IMR-90 (cell line): ENCODE measurements at places on chromosomes 7 and 10.
A peak's percentile ranks its signal among the peaks of the same experiment; 100 is the strongest.

DNA sequence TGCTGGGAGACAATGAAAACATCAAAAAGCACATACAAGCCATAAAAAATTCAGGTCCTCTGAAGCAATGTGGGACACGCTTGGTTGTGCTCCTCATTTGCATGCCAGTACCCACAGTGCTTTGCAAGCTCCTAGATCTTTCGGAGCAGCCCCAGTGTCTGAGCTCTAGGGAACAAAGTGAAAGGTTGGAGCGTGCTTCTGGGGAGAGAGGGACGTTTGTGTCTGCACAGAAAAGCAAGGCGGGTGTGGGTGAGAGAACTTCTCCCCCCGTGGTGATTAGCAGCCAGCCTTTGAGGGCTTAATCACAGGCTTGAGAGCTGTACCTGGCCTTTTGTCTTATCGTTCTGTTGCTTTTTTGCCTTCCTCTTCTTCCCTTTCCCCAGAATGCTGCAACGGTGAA is 76.7 kb upstream of the HABP2 start:
- no peak for DNase-seq

DNA sequence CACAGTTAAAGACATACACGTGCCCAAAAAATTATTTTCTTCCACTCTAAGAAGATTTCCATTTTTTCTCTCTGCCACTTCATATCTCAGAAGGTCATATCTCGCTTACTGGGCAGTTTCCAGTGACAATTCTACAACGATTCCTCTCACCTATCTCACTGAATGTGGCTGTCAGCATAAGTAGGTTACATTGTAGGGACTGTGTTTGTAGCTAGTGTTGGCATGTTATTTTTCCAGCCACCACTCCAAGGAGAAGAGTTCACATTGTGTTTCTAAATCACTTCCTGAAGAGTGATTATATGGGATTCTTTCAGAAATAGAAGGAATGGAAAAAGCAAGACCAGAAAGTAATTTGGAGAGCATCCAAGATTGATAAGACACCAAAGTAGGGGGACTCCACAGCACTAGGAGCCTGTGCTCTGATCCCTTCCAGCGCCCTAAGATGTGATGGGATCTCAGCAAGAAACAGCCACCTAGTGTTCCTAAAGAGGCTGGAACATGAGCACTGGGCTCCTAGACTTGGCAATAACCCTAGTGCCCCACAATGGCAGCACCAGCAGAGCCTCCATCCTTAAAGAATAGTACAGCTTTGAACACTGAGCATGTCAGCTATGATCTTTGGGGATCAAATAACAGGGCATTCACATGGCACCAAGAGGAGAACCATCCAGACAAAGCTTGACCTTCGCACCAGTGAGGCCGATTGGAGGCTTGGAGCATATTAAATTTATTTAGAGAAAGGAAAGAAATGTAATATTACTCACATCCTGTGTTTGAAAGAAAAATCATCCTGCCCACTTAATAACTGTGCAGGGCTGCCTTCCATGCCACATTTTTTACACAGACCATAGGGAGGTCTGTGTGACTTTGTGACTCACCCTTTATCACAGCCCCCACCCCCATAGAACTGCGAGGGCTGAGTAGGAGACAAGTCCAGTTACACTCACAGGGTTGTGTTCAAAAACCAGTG is 51.8 kb downstream of the CAV1 start:
- peak; percentile 98 for DNase-seq

DNA sequence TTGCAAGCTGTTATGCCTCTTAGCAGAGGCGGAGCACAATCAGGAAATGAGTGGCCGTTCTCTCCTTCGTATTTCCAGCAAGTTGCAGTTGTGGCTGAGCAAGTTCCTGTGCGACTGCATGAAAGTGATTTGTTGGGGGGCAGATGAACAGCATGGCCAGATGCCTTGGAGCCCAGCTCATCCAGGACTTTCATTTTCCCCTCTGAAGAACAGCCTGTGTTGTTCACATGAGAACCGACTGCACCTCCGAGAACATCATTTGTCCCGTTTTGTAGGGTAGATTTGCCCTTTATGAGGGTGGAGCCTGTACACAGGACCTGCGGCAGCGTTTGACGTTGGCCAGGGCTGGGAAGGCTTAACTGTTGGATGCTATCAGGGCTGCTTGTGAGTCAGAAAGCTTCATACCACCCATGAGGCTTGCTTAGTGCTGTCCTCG is 4.4 kb downstream of the BAG3 start:
- peak; percentile 88 for DNase-seq

DNA sequence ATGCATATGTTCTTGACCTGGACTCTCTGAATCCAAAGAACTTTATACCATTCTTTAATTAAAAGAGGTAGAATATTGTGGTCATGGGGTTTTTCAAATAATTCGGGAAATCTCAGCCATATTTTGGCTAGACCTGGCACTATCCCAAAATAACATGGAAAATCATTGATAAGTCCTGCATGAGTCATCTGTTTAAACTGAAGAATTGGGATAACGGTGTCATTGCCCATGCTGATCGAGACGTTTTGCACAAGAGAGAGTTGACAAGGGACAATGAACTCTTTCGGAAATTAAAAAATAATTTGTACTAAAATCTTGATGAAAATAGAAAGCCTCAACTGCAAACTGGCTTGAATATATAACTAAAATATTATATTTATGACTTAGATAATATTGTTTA is 19.9 kb upstream of the ABCB4 start:
- DNase-seq, result no peak

- no peak for DNase-seq
Observed at GRCh38 chr10:71481746-71482410, 85.2 kb downstream of the CDH23 start.

DNA sequence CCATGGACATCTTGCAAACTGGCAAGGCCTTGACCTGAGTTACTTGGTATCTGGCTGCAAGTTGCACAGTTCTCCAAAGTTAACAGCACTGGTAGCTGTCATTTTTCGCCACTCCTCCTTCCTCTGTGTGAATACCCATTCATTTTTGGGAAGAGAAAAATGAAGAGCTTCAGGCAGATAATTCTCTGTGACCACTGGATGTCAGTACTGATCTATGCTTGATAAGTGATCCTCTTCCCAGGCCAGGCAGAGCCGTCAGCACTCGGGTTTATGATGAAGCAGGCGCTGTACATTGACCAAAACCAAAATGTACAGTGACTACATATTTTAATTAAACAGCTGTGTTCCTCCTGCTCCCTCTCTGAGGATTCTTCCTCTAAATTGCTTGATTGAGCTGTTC is 55.9 kb upstream of the PDZD8 start:
- no peak for DNase-seq

DNA sequence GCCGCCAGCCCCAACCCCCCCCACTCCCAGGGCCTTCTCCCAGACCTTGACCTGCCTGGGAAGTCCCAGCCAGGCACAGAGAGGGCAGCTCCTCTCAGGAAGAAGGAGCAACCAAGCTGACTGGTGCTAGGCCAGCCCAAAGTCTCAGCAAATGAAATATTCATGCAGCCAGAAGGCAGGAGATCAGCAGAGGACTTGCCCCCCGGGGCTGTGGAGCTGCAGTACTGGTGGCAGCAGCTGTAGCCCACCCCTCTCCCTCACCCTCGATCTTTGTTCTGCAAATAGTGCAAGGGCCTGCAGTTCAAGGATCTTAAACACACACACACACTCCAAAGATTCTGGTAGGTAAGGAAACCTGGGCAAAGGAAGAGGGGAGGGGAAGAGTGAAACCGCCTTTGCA is 3.5 kb upstream of the SRRM3 start:
- no peak for DNase-seq
